IMR-90 (cell line): ENCODE measurements at places on chromosomes 2 and 18. TPM values are rescaled to one million over a fixed set of nuclear protein-coding genes. Genes with fewer than 3 reads are reported as not detected.
A peak's percentile ranks its signal among the peaks of the same experiment; 100 is the strongest.

GRCh38 chr2:172440795-172441194 is 13.4 kb downstream of the ITGA6 start:
- no peaks in the 10 kb centered on the region for H3K36me3 ChIP-seq
- no peaks in the 10 kb centered on the region for H3K27me3 ChIP-seq
- no peak for DNase-seq
- H3K4me3 ChIP-seq, result no peak overlapping the region

The RAMP1 gene
- total RNA-seq, result 15.8 and 19.2 TPM in 2 replicates

GRCh38 chr2:202749477-202749876 is 114.7 kb downstream of the FAM117B start:
- no peaks in the 10 kb centered on the region for H3K4me1 ChIP-seq
- no peaks in the 10 kb centered on the region for H3K27me3 ChIP-seq
- DNase-seq, result no peak
- H3K4me3 ChIP-seq, result no peak overlapping the region
- no peak overlapping the region for H3K27ac ChIP-seq

GRCh38 chr2:47401789-47402554 is 984 bp upstream of the MSH2 start:
- DNase-seq, result no peak
- no peaks in the 10 kb centered on the region for H3K36me3 ChIP-seq
- H3K4me3 ChIP-seq, result peak overlapping the region; percentile 68

- H3K27ac ChIP-seq, result no peak overlapping the region
- no peak overlapping the region for H3K4me3 ChIP-seq
- H3K27me3 ChIP-seq, result no peaks in the 10 kb centered on the region
Observed at GRCh38 chr2:134089454-134089853, 164.4 kb upstream of the MGAT5 start.

The SLC5A7 gene
- total RNA-seq, result not detected in 2 replicates

The SFT2D3 gene
- total RNA-seq, result 2.5 and 3.9 TPM in 2 replicates

- no peak for DNase-seq
- no peaks in the 10 kb centered on the region for H3K4me1 ChIP-seq
- H3K4me3 ChIP-seq, result no peak overlapping the region
- H3K36me3 ChIP-seq, result no peaks in the 10 kb centered on the region
Observed at GRCh38 chr2:105248316-105249070, 7.0 kb downstream of the GPR45 start.

DNA sequence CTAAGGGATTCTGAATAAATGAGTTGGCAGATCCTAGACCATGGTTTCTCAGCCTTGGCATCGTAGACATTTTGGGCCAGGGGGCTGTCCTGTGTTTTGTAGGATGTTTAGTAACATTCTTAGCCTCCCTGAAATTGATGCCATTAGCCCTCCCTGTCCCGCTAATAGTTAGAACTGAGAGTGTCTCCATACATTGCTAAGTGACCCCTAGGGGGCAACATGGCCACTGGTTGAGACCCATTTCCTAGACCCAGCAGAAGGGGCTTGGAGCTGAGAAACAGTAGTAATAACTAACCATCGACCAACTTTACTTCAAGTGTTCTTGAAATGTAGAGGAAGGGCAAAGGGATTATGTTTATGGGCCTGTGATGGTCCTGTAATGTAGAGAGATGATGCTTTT is 40.8 kb downstream of the KCMF1 start:
- H3K36me3 ChIP-seq, result peaks cover 13% of the 10 kb centered on the region
- H3K4me1 ChIP-seq, result peaks cover 19% of the 10 kb centered on the region
- no peak overlapping the region for H3K27ac ChIP-seq
- DNase-seq, result no peak

DNA sequence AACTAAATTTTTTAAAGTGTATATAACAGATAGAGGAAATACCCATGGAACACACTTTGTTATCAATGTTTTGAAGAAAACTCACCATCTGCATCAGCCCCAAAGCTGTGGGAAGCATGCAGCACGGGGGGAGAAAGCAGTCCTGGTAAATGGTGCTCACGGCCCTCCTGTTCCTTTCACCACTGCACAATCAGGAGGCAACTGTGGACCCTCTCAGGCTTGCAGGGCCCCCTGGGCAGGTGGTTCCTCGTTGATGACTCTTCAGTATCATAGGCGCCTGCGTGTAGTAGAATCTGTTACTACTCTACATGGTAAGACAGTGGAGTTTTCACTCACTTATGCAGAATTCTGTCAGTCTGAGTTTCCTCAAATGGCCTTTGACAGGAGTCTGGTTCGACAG is 4.9 kb upstream of the CNDP1 start:
- DNase-seq, result no peak
- H3K27me3 ChIP-seq, result peaks cover 15% of the 10 kb centered on the region
- no peaks in the 10 kb centered on the region for H3K4me1 ChIP-seq
- no peaks in the 10 kb centered on the region for H3K36me3 ChIP-seq
- H3K4me3 ChIP-seq, result no peak overlapping the region

The TOGARAM2 gene
- total RNA-seq, result under 0.01 and 0.28 TPM in 2 replicates

DNA sequence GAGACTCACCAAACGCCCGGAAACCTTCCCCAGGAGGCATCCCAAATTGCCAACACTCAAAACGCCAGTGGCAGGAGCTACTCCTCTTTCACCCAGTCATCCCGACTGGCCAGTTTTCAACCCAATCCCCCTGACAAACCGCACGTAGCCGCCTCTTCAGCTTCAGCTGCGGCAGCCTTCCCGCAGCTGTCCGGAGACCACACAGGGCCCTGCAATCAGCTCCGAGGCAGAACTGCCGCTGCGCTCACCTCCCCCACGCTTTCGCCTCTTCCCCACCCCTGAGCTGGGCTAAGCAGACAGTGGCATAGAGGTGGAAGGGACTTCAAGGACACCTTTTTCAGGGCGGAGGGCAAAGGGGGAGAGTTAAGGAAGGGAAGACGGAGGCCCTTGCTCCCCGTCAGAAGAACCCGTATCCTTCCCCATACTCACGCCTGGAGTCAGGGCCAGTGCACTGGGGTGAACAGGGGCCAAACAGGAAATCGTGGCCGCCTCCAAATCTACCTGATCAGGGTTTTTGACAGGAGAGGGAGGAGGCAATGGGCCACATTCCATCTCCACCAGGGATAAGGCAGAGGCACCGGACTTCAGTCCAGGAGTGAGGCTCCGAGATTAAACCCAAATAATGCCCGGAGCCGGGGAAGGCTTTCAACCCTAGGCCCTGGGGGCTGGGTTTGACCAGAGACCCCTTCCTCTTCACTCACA is 16.9 kb downstream of the CYP26B1 start:
- H3K4me3 ChIP-seq, result no peak overlapping the region
- no peak for DNase-seq
- peaks cover 29% of the 10 kb centered on the region for H3K27me3 ChIP-seq
- H3K36me3 ChIP-seq, result no peaks in the 10 kb centered on the region
- no peak overlapping the region for H3K27ac ChIP-seq

DNA sequence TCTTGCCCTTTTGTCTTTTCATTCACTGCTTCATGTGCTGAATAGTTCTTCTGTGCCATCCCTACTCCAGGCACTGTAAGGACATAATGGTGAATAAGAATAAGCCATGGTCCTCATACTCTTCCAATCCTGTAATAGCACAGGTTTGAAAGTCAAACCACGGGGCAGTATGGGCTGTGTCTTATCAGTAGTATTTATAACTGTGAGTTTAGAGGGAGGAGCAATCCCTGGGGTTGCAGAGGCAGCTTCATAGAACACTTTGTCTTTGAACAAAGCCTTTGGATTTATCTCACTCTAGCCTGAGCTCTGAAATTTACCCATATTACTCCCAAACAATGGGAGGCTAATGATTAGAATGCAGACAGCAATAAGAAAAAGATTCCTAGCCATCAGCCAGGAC is 30.2 kb upstream of the ALK start:
- no peak overlapping the region for H3K27ac ChIP-seq
- H3K4me1 ChIP-seq, result no peaks in the 10 kb centered on the region
- no peak overlapping the region for H3K4me3 ChIP-seq

GRCh38 chr2:186484062-186484735 is 1.9 kb upstream of the ZC3H15 start:
- H3K27me3 ChIP-seq, result no peaks in the 10 kb centered on the region
- H3K4me3 ChIP-seq, result no peak overlapping the region
- H3K27ac ChIP-seq, result no peak overlapping the region
- H3K4me1 ChIP-seq, result peaks cover 2% of the 10 kb centered on the region; the same call in 1 of the 2 replicates

DNA sequence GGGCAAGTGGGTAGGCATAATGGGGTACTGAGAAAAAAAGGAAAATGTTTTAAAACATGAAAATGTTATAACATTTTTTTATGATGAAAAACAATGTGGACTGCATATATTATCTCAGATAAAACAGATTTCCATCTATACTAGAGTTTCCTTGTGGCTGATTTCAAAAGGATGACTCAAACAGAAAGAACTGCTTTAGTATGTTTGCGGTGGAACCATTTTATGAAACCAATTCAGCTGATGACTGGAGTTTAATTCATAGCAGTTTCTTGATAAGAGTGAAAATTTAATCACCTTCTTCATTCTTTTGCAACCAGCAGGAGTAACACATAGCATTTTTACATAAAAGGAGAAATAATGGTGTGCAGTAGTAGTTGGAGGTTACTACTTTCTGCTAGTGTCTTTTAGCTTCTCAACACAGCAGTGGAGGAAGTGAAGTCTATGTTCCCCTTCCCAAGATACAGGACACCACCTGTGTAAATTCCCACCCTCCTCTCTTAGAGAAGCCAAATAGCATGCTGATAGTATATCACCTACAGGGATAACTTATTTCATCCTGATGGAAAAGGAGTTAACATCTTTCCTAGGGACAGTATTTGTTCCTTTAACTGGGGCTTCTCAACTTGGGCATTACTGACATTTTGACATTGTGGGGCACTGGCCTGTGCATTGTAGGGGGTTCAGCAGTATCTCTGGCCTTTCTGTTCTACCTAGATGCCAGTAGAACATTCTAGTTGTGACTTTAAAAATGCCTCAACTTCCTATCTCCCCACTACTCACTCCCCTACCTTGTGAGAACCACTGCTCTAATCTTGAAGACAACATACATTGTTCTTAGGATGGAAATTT is 29.9 kb downstream of the PELI1 start:
- no peak overlapping the region for H3K4me3 ChIP-seq
- H3K27ac ChIP-seq, result no peak overlapping the region
- peak; percentile 81 for DNase-seq
- H3K27me3 ChIP-seq, result no peaks in the 10 kb centered on the region
- no peaks in the 10 kb centered on the region for H3K36me3 ChIP-seq

GRCh38 chr2:62362561-62362960 is 143.4 kb downstream of the TMEM17 start:
- H3K27me3 ChIP-seq, result peaks cover 2% of the 10 kb centered on the region; the same call in 1 of the 2 replicates
- no peaks in the 10 kb centered on the region for H3K4me1 ChIP-seq
- no peaks in the 10 kb centered on the region for H3K36me3 ChIP-seq
- H3K27ac ChIP-seq, result no peak overlapping the region
- no peak overlapping the region for H3K4me3 ChIP-seq
- DNase-seq, result no peak

The PTRHD1 gene
- 11.7 and 17.2 TPM in 2 replicates for total RNA-seq

The SCN3A gene
- 0.90 and 1.4 TPM in 2 replicates for total RNA-seq

DNA sequence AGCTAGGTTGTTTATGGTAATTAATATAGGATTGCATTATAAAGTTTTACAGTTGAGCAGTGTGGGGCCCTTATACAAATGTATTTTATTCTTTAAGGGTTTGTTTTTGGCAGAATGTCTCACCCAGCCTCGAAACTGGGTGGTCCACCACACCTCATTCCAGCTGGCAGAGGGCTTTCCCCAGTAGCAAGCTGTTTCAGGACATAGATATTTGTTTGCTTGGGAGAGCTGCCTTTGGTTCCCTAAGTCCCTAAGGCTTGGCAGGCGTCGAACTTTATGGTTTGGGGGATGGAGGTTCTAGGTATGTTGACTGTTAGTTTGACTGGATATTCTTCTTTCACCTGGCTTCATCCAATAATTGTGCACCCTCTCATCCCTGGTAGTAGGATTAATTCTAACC is 205.9 kb downstream of the KCNS3 start:
- no peak for DNase-seq
- H3K27me3 ChIP-seq, result no peaks in the 10 kb centered on the region; the same call in 1 of the 2 replicates
- H3K4me1 ChIP-seq, result no peaks in the 10 kb centered on the region
- no peak overlapping the region for H3K4me3 ChIP-seq
- no peak overlapping the region for H3K27ac ChIP-seq
- no peaks in the 10 kb centered on the region for H3K36me3 ChIP-seq

- H3K4me1 ChIP-seq, result no peaks in the 10 kb centered on the region
- no peak overlapping the region for H3K4me3 ChIP-seq
- H3K36me3 ChIP-seq, result no peaks in the 10 kb centered on the region
- no peak overlapping the region for H3K27ac ChIP-seq
Observed at GRCh38 chr18:57430079-57431001, 4.8 kb upstream of the ONECUT2 start.

DNA sequence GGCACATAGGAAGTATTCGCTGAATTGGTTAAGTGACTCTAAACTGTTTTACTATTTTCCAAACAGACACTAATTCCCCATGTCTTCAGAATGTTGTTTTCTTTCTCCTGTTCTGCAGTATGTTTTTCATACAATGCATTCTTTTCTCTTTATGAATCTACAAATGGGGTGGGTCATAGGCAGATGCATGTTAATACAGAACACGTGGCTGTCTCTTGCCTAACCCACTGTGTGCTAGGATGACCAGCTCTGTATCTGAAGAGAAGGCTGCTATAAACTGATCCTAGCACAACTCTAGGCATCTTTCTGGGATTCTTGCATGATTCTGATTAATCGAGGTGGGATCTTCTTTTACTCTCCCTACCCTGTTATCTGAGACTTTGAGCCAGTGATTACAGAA is 826.0 kb downstream of the PLCL1 start:
- no peaks in the 10 kb centered on the region for H3K27me3 ChIP-seq
- no peaks in the 10 kb centered on the region for H3K4me1 ChIP-seq
- no peak for DNase-seq
- H3K27ac ChIP-seq, result no peak overlapping the region
- no peaks in the 10 kb centered on the region for H3K36me3 ChIP-seq
- no peak overlapping the region for H3K4me3 ChIP-seq
